GM04503 (cell line): ENCODE measurements at places on chromosomes 7 and 10.
A peak's percentile ranks its signal among the peaks of the same experiment; 100 is the strongest.

- DNase-seq = no peak
Observed at GRCh38 chr7:132819648-132820047, 243.4 kb upstream of the PLXNA4 start.

- DNase-seq = no peak
Observed at GRCh38 chr10:126090443-126090842, 194.1 kb downstream of the FANK1 start.

DNA sequence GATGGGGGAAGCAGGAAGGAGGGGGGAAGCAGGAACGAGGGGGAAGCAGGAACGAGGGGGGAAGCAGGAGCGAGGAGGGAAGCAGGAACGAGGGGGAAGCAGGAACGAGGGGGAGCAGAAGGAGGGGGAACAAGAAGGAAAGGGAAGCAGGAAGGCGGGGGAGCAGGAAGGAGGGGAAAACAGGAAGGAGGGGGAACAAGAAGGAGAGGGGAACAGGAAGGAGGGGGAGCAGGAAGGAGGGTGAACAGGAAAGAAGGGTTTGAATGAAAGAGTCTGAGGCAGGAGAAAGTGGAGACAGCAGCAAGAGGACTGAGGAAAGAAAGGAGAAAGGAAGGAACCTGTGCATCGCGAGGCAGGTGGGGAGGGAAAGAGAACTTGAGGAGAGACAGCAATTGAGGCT is 256.6 kb downstream of the PTEN start:
- DNase-seq = no peak

DNA sequence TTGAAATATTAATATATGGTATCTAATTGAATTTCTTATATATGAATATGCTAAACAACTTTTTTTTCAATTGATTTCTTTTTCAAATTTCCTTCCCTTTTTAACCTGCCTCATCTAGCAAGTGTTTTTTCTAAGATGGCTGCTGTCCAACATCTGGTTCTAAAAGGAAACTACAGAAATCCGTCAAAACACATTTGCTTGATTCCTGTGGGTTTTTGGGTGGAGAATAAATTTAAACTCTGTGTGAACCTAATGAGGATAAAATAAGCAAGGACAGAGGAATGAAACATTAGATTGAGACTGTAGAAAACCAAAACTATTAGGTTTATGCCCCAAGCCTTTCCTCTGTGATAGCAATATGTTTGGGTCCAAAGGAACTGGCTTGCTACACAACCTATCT is 75.5 kb upstream of the STARD3NL start:
- DNase-seq = peak; percentile 34

GRCh38 chr10:22341190-22341925 is 3.9 kb upstream of the SPAG6 start:
- no peak for DNase-seq

GRCh38 chr7:44180631-44181030 is 8.6 kb downstream of the GCK start:
- DNase-seq = no peak

DNA sequence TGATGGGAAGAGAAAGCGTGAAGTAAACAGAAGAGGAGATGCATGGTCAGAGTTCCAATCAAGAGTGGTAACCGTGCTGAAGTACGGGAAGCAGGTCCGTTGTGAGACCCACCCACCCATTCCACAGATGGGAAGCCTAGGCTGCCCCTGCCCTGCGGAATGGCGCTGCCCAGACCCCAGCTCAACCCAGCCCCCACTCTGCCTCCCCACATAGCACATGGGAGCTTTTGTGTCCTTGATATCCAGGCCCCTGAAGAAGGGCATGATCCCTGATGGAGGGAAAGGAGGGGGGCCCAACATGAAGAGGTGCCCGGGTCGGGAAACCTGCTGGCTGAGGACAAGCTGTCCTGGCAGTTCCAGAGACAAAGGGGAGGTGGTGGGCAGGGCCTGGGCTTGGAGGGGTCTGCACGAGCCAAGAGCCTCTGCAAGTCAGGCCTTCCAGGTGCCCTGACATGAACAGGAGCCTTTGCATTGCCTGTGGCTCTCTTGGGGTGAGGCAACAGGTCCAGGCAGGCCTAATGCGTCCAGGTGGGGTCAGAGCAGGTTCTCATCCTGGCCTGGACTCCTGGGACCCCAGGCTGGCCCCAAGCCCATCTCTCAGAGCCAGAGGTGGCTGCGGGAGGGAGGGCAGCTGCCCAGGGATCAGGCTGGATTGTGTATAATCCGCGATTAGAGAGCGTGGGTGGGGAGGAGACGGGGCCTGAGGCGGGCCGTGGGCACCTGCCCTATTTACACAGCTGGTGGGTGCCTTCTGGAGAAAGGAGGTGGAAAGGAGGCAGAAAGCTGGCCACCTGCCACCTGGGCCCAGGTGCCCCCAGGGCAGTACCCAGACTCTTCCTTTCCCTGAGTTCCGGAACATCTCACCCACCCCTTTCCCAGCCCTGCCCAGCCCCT is 23.5 kb downstream of the YKT6 start:
- no peak for DNase-seq
